Esophagus mucosa (tissue), 1 donor: ENCODE measurements at places on chromosomes 1 and 21. TPM values are rescaled to one million over a fixed set of nuclear protein-coding genes. Genes with fewer than 3 reads are reported as not detected.

The LAD1 gene
- total RNA-seq: 328 TPM

The FCGR3B gene
- total RNA-seq: 0.64 TPM

GRCh38 chr21:39593522-39593921 is 19.2 kb upstream of the B3GALT5 start:
- ATAC-seq: no peak

- no peak for ATAC-seq
These were observed 8.2 kb downstream of the ATP1A2 start for GRCh38 chr1:160123726-160124125.

DNA sequence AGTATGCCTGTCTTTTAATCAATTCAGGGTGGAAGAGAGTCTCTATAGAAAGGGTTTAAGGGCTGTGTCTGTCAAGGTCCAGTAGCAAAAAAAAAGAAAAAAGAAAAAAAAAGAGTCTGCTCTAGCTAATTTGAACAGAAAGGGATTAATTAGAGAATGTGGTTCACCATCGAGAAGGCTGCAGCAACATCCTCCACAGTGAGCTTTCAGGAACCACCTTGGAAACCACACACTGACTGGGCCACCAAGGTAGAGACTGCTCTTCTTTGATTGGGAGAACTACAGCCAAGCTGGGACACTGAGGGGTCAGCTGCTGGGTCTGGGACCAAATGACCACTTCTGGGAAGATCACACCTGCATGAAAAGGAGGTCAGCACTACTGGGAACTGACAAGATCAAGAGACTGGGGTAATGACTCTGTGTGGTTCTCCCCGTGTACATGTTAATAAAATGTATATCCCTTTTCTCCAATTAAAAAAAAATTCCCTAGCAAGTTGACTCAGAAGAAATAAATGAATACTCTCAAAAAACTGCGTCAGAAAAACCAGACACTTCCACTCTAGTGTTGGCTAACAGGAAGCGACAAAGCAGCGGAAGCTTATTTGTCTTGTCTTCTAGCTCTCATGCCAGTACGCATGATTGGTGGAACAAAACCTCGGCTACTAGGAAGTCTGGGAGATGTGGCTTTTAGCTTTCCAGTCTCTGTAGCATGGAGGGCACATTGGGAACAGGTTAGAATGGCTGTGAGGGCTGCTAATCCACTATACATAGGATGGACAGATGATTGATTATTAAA is 60.0 kb upstream of the IVNS1ABP start:
- no peak for ATAC-seq
